ENCODE measurements at places on chromosomes 2 and 18.

- DNase-seq: peak; percentile 68
Observed at GRCh38 chr18:79851950-79852349, 54.2 kb downstream of the KCNG2 start.

GRCh38 chr2:120310136-120310535, 35.8 kb upstream of the INHBB start:
- peak; percentile 26 for DNase-seq

DNA sequence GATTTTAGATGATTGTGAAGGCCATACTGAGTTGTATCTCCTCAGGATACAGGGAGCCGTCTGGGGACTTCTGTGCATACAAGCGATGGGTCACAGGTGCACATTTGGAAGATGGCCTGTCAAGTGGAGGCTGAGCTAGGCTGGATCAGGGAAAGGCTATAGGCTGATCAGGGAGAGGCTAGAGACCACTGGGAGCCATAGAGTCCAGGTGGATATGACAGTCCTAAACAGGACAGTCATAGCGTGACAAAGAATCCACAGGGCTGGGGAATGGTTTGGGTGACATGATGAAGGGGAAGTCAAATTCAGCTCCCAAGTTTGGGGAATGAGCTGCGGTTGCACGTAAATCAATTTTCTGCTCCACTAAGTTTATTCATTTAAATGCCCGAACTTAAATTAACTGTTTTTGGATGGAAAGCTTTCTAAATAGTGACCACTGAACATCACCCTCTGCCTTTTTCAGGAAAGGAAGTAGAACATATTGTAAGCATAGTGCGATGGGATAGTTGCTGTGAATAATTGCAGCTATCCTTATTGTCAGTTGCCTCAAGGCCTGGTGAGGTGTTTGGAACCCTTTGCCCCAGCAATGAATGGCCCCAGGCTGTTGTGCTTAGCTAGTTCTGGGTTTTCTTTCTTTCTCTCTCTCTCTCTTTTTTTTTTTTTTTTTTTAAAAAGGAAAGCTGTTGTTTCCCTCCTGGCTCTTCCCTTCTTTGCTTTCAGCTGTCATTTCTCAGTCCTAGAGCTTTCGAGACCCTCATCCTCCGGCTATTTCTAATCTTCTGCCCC, 50.5 kb downstream of the KLHL29 start:
- DNase-seq: peak; percentile 12

DNA sequence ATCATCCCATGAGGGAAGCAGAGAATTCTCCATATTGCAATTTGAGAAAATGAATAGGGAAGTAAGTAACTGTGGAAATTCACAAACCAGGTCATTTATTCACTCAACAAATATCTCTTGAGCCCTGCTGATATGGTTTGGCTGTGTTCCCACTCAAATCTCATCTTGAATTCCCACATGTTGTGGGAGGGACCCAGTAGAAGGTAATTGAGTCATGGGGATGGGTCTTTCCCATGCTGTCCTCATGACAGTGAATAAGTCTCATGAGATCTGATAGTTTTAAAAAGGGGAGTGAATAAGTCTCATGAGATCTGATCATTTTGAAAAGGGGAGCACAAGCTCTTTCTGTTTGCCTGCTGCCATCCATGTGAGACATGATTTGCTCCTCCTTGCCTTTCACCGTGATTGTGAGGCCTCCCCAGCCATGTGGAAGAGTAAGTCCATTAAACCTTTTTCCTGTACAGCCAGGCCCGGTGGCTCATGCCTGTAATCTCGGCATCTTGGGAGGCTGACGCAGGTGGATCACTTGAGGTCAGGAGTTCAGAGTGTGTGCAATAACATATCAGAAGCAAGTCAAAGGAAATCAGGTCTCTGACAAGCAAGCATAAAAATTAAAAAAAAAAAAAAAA, 193.2 kb downstream of the NDUFA10 start:
- peak; percentile 60 for DNase-seq

DNA sequence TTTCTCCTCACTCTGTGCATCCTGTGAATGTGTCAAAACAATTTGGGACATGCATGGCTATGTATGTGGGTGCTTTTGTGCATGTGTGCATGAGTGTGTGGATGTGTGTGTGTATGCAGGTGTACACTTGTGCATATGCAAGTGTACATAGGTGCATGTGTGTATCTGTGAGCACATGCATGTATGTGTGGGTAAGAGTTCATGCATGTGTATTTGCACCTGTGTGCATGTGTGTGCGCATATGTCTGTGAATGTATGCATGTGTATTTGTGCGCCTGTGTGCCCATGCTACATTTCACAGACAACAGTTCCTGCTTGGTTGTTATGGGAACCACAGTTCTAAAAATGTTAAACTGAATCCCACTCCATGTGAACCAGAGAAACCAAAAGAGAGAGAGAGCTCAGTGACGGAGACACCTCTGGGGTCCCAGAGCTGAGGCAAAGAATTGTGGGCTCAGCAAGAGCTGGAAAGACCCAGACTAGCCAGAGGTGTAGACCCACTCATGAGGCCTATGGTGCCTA, 1.9 kb upstream of the FBXO41 start:
- no peak for DNase-seq

DNA sequence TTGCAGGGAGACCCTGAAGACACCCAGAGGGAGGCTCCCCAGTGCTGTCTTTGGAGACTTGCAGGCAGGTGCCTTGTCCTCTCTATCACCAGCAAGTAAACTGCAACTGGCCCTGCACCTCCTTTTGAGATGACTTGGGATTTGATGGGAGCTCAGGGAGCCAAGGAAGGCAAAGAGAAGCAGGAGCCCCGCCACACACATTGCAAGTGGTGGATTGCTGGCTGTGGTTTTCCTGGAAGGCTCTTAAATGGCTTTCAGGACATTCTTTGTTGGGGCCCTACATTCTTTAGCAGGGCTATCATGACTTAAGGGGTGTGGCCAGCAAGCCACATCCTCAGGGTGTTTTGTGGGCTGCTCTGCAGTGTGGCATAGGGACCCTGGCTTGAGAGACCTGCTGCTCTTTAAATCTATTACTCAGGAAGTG, 39.9 kb upstream of the CDC42EP3 start:
- DNase-seq: no peak

DNA sequence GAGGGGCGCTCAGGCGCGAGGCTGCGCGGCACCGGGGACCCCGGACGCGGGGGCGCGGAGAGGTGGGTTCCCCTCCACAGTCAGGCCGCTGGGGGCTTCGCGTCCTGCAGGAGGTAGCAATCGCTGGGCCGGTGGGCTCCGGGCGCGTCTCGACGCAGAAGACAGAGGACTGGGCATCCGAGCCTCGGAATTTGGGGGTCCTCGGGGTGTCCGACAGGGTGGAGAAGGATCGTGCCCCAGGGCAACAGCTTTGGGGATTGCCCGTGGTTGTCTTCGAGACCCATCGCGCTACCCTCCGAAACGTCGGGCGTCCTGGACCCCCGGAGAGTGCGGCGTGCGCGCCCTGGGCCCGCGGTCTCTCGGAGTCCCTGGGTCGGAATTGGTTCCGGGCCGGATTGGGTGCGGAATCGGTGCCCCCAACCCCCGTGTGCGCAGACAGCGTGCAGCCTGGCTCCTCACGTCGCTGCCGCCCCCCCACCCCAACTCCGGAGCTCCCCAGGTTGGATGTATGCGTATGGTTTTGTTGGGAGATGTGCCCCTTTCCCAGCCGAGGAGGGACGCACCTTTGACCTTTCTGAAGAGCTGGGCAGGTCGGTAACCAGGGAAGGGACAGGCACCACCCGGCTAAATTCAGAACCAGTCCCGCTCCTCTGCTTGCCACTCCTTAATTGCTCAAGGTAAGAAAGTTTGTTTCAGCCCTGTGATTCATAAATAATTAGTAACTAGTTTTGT, 750 bp downstream of the NPAS2 start:
- DNase-seq: no peak

DNA sequence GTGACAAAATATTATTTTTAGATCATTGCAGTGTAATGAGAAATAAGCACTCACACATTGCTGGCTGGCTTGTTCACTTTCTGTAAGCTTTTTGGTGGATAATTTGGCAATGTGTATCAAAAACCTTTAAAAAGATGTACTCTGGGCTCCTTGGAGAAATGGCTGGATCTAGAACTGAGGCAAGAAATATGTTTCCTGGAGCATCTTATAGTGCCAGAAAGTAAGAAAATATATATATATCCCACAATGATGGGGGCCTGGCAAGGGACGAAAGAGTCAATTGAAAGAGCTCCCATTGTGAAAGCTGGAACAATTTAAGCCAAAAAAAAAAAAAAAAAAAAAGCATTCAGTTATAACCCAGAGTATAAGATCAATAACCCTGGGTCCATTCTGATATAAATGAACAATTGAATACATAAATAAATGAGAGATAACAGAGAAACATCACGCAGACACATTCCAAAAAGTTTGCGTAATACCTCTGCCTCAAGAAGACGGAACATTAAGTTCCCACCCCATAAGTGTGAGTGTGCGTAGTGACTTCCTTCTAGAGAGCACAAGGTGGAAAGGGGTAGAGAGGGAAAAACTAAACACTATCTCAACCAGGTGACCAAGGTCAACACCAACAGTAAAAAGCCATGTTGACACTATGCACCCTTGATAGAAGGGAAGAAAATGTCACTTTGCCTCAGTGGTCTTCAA, 77.5 kb downstream of the BIN1 start:
- DNase-seq: no peak

DNA sequence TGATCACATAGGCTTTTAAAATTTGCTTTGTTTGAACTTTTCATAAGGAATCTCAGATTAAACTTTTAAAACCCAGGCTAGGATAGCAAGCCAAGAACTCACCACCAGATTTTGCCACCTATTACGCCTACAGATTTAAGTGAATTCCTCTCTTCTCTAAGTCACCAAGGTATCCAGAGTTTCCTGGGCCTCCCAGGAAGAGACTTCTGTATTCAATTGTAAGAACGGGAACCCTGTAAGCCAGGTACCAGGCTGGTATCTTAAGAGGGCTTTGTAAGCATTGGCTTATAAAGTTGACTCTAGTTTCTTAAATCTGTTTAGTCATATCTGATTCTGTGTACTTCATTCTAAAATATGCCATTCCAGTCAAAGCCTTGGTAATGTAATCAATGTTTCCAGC, 285.1 kb downstream of the MBD5 start:
- DNase-seq: no peak

GRCh38 chr18:24514439-24514838, 54.0 kb downstream of the HRH4 start:
- DNase-seq: no peak

GRCh38 chr18:27114842-27115241, 70.3 kb downstream of the CHST9 start:
- no peak for DNase-seq

DNA sequence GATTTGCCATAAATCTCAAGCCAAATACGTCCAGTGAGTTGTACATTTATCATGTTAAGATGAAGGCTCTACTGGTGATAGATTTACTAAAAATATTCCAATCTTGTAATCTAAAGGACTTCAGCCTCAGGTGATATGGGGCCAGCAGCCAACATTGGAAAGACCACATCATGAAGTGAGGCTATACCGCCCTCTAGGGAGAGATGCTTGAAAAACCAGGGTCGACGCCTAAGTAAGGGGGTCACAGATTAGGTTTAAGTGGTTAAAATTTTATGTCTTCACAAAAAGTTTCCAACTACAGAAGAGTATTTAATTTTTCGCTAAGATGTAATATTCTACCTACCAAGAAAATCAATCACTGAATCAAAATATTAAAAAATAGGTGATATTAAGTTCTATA, 33.3 kb downstream of the DOCK10 start:
- no peak for DNase-seq

DNA sequence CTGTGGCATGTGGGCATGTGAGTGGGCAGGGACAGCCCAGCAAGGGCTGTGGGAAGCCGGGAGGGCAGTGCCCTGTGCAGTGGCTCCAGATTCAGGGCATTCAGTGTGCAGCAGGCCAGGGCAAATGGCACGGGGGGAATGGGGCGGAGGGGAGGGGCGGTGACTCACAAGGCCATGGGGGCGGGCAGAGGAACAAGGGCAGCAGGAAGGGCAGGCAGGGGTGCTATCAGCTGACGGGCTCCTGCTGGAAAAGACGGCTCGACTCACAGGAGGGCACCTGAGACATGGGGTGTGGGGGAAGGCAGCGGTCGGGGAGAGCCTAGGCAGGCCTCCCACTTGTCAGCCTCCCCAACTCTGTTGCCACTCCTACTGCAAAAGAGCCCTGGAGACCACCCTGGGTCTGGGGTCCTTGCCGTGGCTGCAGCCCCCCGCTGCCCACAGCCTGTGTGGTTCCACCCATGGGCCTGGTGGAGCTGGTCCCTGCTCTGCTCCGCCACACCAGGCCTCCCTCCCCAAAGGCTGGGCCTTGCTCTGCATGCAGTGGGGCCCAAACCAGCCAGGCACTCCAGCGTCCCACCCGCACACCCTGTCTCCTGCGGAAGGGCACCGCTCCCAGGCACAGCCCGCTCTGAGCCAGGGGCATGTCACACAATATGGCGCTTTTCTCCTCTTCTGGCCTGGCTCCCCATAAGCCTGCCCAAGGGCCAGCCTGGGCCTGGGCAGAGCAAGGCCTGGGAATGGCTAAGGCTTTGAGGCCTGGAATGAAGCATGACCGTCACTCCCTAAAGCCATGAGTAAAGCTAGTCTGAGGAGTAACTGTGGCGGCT, 25.9 kb downstream of the HS6ST1 start:
- no peak for DNase-seq

DNA sequence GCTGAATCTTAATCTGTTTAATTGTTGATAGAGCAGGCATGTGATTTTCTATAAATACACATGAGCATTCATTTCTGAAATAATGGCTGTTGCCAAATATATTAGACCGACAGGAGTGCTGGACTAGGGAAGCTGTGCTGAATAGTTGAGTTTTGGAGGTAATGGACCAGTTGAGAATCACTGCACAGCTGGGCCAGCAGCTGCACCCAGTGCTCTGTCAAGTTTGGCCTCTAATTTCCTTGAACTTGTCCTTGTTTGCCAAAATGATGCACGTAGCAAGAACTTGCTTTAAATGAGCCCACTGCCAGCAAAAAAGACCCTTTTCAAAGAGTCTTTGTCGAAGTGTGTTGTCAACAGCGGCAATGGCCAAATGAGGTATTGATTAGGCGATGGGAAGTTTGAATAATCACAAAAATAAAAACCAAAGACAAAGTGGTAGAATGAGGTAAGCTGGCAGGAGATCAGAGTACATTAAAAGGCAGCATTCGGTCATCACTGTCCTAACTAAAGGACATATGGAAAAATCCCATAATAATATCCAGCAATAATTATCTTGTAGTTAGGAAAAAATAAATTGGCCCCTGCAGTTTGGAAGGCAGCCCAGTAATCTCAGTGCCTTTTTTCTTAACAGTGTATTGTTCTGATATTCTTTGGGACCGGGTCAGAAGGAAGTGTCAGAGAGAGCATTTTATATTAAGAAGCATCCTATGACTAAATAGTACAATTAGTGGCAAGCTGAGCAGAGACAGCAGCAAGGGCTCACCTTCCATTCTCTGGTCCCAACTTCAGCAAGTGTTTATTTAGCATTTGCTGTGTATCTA, 126.2 kb downstream of the RAPGEF4 start:
- DNase-seq: no peak

DNA sequence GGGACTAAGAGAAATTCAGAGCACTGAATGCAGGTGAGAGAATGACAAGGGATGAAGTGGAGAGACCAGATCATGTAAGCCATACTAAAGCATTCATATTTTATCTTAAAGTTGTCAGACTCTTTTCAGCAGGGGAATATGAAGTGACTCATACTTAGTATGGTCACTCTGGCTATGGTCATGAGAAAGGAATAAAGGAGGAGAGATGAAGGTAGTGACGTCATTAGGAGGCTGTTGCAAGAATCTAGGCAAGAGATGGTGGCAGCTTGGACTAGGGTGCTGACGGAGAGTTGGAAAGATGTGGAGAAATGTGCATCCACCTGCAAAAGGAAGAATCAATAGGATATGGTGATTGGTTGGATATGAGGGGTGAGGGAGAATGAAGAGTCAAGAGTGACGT, 203.2 kb upstream of the ACVR2A start:
- no peak for DNase-seq

- no peak for DNase-seq
Observed at GRCh38 chr2:239775623-239776435, 249.3 kb downstream of the NDUFA10 start.

All from mesenteric fat pad (tissue), 1 donor.